ENCODE measurements at places on chromosomes 1 and 21.

- DNase-seq = no peak
Observed at GRCh38 chr1:51605961-51606723, 10.8 kb upstream of the OSBPL9 start.

GRCh38 chr1:209643285-209644020 is 8.8 kb downstream of the LAMB3 start:
- DNase-seq = no peak

- DNase-seq = no peak
Observed at GRCh38 chr21:38402291-38402690, 96.0 kb downstream of the ERG start.

DNA sequence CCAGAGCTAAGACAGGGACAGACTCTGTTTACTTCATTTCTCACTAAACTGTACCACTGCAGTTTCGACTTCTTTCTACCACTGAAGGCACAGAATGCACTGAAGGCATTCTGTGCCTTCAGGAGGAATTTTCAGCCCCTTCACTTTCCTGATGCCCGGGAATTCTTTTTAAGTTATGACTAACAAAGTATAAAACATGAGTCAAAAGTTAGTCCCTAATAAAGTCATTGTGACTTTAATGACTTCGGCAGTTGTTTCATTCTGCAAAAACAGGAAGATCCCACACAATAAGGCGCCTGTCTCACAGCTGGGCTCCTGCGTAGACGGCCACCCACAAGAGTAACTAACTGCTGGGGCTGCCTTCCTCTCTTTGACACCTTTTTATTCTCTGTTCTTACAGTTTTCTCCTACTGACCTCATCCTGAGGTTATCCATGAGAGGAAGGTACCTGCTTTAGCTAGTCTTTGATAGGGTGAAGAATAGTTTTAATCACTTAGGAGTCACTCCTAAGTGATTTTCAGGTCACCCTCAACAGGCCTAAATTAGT is 183.9 kb upstream of the SGIP1 start:
- no peak for DNase-seq

- DNase-seq = no peak
Observed at GRCh38 chr1:18107369-18108298, at the start of gene IGSF21. TSS of gene IGSF21 (plus strand) at chr1:18107798. CDS start at chr1:18108129, 331 bp downstream.

DNA sequence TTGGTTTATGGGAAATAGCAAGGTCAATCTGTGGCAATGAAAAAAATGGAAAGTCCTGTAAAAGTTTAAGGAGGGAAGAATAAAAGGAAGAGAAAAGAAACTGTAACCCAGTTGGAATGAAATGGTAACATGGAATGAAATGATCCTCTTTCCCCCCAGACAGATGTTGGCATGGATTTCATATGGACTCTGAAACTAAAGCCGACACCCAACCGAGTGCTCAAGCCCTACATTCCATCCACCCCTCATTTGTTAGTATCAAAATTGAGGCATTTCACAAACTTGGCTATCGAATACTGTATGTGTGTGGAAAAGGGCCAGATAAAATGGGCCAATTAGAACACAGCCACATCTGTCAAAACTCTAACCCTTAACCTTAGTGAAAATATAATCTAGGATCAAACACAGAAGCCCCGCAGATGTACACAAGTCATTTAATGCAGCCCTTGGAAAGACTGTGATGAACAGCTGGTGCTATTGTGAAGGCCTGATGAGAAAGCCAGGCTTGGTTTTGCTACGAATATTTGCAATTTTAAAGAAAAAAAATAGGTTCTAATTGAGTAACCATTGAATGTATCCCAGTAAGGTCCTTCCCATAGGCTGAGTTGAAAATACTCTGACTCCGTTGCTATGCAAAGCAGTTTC is 72.6 kb upstream of the RGL1 start:
- DNase-seq = no peak

DNA sequence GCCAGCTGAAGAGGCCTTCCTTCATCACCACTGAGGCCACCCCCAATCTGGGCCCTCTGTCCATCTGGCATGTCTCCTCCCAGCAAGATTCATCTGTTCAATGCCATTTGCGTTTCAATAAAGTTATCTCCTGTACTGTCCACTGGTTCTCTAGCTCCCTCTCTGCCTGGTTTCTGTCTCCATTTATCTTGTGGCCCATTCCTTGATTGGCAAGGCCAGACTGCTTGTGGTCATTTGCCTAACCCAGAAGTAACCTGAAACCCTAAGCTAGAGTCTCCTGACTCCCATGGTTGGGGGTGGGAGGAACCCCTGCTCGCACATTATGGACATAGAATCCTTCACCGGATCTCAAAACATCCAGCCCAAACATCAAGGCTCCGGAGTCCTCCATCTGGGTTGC is 2.1 kb upstream of the IPO9 start:
- DNase-seq = no peak

- no peak for DNase-seq
Observed at GRCh38 chr1:182041615-182042014, 19.9 kb downstream of the ZNF648 start.

GRCh38 chr1:68464891-68465290 is 15.1 kb upstream of the RPE65 start:
- DNase-seq = no peak

GRCh38 chr1:13505020-13505419 is 8.8 kb downstream of the LRRC38 start:
- DNase-seq = no peak

DNA sequence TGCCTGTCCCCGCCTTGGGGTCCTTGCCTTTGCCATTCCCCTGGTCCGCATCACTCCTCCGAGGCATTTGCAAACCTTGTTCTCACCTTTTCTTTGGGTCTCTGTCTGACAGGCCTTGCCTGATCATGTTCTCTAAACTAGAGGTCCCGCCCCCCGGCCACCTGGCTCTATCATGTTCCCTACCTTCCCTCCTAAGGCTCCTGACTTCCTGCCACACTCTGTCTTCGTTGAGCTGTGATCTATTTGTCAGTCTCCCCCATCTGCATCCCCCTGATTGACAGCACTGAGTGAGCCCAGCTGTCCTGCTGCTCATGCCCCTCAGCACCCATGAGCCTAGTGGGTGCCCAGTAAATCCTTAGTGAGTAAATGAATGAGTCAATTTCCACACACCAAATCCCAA is 22.8 kb downstream of the ERG start:
- DNase-seq = no peak

GRCh38 chr1:15485636-15486035 is 9.7 kb downstream of the CELA2B start:
- no peak for DNase-seq

DNA sequence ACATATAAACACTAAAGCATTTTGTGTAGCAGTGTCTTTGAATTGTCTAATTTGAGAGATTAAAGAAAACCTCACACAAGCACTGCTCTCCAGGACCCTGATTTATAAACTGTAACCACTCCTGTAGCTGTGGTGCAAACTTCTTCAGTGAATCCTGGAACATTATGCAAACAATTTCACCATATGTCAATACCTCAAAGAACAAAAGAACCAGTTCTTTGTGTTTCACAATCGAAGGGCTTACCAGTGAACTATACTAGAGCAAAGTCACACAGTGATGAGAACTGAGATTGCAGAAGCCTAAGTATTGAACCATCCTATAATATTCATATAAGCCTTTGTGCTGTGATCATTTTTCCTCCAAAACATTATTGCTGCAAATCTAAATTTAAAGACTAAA is 21.5 kb downstream of the DPH5 start:
- DNase-seq = no peak

GRCh38 chr1:116104667-116105066 is 6.5 kb upstream of the MAB21L3 start:
- DNase-seq = no peak

GRCh38 chr1:45772971-45773370 is 22.5 kb upstream of the IPP start:
- no peak for DNase-seq

- no peak for DNase-seq
Observed at GRCh38 chr1:20028125-20028524, 41.9 kb upstream of the PLA2G5 start.

DNA sequence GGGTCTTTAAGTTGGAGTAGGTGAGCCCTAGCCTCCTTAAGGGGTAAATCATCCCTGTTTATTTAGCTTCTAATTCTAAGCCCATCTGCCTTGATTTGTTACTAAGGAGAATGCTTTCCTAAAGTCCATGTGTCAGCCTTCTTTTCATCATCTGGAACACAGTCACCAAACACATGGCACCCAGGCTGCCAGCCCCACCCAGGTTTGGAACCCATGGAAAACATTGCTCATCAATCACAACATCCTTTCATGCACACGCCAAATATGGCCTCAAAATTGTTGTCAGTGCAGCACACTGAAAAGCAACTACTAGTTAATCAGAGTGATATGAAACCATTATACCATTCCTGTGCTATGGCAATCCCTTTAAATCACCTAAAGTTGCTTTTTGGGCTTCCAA is 386.7 kb upstream of the ESRRG start:
- DNase-seq = no peak

- DNase-seq = no peak
Observed at GRCh38 chr1:151701515-151701914, 15.1 kb downstream of the CELF3 start.

DNA sequence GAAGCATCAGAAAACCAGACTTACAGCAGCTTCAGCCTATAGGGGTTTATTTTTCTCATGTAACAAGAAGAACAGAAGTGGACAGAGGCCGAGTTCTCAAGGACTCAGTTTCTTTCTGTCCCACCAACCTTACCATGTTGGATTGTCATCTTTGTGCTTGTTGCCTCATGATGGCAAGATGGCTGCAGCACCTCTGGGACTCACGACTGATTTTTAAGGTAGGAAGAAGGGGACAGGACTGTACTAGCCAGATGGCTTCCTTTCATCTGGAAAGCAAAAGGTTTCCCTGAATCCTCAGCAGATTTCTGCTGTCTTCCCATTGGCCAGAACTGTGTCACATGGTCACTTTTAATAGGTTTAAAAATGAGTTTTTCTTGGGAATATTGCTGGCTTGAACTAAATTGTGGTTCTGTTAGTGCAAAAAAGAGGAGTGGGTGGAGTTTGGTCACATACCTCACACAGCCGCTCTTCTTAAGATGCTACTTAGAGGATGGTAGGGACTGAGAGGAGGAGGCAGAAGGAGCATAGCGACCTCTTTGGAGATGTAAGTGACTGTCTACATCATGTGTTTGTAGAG is 48.1 kb upstream of the ENAH start:
- no peak for DNase-seq

GRCh38 chr1:245716561-245716960 is 561.8 kb downstream of the KIF26B start:
- no peak for DNase-seq

GRCh38 chr21:22728091-22728490 is 1729.9 kb downstream of the NCAM2 start:
- no peak for DNase-seq

DNA sequence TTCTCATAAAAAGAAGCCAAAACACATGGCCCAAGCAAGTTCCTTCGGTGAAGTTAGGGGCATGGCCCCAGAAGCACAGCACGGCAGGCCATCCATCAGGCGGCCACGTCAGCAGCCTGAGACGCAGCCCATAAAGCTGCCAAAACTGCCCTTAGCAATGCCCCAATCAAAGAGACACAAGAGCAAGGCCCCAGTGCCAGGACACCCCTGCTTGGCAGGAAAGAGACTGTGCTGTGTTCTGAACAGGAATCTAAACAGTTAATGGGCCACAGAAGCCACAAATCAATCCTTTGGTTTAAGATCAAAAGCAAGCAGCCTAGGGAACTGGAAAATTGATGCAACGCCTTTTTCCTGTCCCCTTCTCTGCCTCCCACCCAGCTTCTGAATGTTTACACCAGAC is 497.0 kb upstream of the USP24 start:
- no peak for DNase-seq

DNA sequence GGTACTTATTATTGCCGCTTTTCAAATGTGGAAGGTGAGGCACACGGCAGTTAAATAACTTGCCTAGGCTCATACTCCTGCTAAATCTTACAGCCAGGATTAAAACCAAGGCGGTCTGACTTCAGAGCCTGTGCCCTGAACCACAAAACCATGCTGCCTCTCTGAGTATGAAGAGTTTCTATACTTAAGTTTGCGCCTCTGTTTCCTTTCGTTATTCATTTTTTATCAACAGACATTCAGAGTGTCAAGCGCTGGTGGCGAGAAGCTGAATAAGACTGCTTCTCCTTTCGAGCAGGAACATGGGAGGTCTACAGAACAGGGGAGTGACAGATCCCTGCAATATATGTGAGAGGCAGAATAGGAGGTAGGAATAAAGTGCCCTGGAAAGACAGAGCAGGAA is 96.0 kb upstream of the DUSP10 start:
- DNase-seq = no peak

DNA sequence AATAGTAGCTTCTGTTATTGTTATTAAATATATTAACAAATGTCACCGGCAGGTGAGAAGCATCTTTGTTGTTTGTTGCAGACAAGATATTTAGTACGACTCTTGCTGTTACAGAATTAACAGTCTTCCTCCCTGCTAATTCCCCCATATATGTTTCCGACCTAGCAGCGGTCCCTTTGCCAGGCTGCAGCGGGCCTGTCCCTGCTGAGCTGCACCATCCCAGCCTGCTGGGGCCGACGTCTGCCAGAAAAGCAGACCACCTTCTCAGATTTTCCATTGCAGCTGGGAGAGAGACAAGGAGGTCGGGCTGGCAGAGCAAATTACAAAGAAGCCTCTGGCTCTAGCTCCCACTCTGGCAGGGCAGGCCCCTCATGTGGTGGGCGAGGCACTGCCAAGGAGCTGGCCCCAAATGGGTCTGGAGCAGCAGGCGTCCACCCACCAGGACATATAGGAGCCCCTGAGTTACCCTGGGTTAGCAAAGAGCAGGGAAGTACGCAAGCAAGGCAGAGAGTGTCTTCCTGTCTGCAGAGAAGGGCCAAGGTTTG is 142.7 kb downstream of the FOXD2 start:
- DNase-seq = no peak

DNA sequence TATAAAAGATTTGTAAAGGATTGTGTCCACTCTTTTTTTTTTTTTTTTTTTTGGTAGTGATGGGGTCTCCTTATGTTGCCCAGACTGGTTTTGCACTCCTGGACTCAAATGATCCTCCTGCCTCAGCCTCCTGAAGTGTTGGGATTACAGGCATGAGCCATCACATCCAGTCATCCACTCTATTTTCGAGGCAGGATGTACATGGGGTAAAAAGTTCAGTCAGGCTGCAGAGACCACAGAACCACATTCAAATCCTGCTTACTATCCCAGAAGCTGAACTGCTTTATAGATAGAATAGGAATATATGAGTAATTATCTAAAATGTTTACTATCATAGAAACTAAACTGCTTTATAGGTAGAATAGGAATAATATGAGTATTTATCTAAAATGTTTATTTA is 26.0 kb upstream of the KCNK2 start:
- no peak for DNase-seq

DNA sequence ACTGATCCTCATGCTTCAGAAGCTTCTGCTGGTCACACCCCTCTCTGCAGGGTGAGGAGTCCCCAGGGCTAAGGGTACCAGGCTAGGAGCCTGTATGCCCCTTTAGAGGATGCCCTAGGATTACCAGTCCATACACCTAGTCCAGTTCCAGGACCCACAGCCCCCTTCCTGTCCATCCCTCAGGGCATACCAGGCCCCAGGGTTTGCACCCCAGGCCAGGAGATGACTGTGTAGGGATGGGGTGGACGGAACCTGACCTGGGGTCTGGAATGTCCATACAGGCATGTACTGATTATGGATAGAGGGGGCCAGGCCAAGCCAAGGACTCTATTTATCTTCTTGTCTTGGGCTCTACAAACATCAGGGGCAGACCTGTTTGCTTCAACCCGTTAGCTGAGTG is 34.9 kb downstream of the TRIM67 start:
- no peak for DNase-seq

- no peak for DNase-seq
Observed at GRCh38 chr1:190066011-190066410, 411.7 kb downstream of the BRINP3 start.
